Peyer's patch (tissue), 4 donors: ENCODE measurements at places on chromosomes 2 and 18.

DNA sequence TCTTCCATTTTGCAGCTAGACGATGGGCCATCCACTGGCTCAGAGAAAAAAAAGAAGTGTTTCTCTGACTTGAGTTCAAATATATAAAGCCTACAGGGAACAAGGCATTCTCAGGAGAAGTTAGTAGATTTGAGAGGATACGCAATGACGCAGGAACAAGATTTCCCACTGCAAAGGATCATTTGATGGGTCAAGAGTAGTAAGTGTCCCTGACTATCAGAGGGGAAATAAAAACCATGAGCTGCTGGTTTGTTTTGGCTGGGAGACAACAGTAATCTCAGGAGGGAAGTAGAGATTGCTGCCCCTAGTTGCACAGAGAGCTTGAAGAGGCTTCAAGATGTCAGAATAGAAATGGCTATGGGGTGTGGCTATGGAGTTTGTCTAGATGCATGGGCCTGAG is 22.3 kb upstream of the MYO1B start:
- no peak for DNase-seq

- no peak for DNase-seq
These were observed 115.2 kb downstream of the MYO5B start for GRCh38 chr18:50079571-50080295.

- DNase-seq = no peak
These were observed 95.9 kb downstream of the COL3A1 start for GRCh38 chr2:189069855-189070619.

DNA sequence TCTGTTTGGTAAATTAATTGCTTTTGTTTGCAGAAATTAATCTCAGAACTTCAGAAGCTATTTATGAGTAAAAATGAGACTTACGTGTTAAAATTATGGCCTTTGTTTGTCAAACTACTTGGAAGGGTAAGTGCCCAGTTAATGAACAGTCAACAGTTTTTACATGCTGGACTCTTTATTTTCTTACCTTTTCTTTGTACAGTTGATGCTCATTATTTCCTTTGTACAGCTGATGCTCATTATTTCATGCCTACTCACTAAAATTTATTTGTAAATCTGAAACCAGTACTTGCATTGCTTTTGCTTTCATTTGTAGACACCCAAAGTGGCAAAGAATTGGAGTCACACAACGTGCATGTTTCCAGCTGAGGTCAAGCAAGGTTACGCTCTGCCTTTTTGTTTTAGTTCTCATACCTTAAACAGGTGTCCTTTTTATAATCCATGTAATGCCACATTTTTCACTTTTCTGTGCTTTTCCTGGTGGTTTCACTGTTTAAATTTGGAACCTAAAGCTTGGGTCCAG is 13.3 kb downstream of the RIF1 start:
- DNase-seq = no peak

GRCh38 chr2:6926071-6926732 is 9.0 kb downstream of the RNF144A start:
- DNase-seq = no peak
